ENCODE measurements at places on chromosomes 16 and 17.

GRCh38 chr17:6683081-6683684, 30.0 kb downstream of the SLC13A5 start:
- no peak for DNase-seq

DNA sequence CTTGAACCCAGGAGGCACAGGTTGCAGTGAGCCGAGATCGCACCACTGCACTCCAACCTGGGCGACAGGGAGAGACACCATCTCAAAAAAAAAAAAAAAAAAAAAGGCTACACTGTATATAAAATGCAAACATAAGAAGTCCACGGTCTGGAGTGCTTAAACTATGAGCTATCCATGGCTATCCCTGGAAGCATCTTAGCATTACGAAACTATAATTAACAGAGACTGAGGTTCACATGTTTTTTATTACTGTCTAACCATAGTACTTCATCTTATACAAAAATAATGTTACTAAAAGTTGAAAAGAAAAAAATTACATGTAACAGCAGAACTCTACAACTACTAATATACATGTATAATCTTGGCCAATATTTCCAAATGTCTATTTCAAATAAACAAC, 32.8 kb downstream of the HELZ start:
- no peak for DNase-seq

DNA sequence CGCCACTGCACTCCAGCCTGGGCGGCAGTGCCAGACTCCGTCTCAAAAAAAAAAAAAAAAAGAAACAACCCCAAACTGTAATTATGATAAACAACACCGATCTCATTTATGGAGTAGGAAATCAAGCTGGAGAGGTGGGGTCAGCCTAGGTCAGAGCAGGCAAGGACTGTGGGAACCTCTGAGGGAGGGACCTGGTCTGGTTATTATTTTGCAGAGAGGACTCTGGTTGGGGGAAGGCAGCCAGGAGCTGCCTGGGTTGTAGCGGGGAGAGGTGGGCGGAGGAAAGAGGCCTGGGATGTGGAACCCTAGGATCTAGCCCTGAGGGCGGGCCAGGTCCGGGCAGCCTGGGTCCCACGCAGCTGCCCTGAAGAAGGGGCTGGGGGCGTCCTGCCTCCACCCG, 10.9 kb upstream of the HS3ST6 start:
- DNase-seq, result peak; percentile 16

DNA sequence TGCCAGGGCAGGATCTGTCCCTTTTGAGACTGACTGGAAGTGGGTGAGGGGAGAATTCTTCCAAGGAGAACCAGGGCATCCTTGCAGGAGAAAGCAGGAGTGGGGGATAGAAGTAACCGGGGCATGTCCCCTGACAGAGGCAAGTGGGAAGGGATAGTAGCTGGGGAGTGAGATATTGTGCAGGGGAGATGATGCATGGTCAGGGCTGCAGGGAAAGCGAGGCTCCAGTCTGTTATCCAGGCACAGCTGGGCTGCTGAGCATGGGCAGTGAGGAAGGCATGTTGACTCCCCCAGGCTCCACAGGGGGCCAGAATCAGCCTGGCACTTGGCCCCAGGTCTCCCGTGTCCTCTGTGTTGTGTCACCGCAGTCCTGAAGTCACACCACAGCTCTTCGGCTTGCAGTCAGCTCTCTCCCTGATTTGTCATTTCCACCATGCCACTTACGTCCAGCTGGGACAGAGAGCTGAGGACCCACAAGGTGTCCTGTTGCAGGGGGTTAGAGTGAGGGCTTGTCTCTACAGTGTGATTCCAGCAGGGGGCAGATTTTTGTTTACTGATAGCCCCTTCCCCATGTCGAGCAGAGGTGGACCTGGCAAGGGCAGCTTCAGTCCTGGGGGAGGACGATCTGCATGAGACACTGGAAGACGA, 40.9 kb downstream of the B9D1 start:
- DNase-seq, result no peak

DNA sequence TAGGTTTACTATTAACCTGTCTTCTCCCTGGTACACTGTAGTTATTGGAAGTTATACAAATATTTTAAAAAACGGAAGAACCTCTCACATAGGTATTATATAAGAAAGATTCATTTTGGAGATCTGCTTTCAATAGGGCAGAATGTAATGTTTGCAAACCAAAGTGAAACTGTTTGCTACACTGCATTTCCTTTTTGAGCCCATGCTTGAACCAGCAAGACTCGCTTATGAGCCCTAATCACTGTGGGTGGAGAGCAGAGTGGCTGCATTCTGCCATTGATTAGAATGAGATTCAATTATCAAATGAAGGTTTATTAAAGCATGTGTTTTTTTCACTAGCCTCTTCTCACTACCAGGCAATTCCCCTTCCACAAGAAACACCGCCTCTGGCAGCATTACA, 589.7 kb downstream of the CDH11 start:
- no peak for DNase-seq

- no peak for DNase-seq
These were observed 827.6 kb upstream of the KIF2B start for GRCh38 chr17:52995147-52995546.

DNA sequence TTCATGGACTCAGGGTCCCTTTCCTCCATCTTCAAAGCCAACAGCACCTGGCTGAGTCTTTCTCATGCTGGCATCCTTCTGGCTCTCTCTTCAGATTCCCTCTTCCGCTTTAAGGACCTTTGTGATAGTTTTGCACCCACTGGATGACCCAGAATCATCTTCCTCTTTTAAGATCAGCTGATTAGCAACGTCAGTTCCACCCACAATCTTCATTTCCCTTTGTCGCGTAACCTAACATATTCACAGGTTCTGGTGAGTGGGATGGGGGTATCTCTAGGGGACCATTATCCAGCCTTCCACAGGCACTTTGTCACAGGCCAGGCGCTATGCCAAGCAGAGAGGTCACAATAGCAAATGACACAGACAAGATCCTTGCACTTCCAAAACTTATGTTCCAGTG, 593.8 kb downstream of the MAF start:
- no peak for DNase-seq

DNA sequence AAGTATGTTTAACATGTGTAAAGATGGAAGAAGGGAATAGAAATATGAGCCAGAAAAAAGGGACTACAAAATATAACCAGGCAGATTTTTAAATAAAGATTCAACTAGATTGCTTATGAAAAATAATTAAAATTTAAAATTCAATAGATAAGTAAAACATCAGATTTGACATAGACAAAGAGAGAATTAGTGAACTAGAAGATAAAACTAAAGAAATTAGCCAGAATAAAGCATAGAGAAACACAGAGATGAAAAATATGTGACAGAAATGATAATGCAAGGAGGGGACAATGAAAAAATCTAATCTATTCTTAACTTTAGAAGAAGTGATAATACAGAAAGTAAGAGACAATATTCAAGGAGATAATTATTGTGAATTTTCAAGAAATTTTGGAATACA, 222.6 kb upstream of the PMFBP1 start:
- no peak for DNase-seq

DNA sequence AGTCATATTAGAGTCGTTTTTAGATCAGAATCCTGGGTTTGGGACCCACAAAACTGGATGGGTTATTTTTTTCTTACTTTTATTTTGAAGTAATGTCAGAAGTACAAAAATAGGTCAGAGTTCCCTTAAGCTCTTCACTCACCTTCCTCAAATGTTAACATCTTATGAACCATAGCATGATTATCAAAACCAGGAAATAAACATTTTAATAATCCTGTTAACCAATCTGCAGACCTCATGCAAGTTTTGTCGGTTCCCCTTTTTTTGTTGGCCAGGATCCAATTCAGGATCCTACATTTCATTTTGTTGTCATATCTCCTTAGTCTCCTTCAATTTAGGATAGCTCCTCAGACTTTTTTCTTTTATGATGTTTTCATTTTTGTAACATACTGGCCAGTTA, 162.0 kb downstream of the CHD9 start:
- DNase-seq, result no peak

DNA sequence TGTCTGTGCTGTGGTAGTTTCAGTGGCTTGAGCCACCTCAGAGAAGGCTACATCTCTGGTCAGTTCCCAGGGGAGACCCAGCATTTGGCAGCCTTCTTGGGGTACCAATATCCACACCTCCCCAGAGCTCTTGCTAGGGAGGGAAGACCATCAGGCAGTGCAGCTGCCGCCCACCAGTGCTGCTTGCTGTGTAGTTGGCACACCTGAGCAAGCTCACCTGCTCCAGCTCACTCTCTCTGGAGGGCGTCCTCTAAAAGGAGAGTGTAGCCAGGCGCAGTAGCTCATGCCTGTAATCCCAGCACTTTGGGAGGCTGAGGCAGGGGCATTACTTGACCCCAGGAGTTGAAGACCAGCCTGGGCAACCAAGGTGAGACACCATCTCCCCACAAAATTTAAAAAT, 29.8 kb downstream of the CDIP1 start:
- DNase-seq, result no peak

DNA sequence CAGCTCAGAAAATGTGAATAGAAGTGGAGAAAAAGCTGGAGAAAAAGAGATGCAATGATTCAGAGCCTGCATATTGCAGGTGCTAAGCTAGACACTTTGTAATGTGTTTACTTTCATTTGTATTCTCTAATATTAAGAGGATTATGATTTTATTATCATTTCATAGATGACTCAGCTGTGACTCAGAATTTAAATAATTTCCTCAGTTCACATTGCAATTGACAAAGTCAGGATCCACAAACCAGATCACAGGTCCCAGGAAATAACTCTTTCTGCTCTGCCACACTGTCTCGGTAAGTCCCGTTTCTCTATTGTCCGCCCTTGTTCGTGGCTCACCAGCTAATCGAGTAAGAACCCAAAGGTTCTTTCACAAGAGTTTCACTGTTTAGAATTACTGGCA, 235.4 kb upstream of the MON1B start:
- DNase-seq, result no peak

DNA sequence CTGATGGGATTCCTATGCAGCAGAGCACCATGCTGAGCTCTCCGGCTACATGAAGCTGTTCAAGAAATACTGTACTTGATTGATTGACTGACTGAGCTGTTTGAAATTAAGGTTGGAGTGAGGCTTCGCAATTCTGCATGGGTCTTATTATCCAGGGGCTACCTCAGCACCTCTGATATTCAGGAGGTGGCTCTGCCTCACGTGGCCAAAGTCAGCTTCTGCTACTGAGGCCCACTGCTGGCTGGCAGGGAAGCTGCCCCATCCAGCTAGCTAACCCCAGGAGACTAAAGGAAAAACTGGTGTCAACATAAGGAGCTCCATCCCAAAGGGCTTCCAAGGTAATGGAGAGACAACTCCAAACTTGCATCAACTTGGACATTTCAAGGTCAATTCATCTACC, 66.2 kb upstream of the TRAP1 start:
- no peak for DNase-seq

DNA sequence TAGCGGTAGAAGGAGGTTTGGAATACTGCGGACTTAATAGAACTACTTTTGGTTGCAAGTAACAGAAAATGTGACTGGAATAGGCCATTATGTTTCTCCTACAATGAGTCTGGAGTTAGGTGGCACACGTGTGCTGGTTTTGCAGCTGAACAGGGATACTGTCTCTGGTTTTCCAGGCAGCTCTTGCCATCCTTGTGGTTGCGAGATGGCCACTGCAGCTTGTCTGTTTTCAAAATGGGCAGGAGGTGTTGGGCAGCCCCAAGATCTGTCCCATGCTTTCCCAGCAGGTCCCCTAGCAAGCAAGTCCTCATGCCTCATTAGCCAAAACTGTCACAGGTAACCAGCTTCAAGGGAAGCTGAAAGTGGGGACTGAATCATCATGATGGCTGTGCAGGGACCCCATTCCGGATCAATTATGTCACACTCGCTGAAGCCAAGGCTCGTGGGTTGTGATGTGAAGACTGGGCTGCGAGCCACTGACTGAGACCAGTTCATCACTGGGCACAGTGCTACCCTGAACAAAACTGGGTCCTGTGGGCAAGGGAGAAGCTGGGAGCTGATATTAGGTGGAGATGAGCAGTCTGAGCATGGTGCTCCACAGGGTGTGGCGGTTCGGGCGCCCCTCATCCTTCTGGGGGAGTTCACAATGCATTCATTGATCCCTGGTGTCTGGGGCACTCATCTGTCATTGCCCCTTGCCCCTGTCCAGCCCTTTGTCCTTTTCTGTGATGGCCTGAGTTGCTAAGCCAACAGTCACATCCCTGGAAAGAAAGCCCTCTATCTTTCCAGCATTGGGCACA, 82.1 kb downstream of the KSR1 start:
- no peak for DNase-seq

DNA sequence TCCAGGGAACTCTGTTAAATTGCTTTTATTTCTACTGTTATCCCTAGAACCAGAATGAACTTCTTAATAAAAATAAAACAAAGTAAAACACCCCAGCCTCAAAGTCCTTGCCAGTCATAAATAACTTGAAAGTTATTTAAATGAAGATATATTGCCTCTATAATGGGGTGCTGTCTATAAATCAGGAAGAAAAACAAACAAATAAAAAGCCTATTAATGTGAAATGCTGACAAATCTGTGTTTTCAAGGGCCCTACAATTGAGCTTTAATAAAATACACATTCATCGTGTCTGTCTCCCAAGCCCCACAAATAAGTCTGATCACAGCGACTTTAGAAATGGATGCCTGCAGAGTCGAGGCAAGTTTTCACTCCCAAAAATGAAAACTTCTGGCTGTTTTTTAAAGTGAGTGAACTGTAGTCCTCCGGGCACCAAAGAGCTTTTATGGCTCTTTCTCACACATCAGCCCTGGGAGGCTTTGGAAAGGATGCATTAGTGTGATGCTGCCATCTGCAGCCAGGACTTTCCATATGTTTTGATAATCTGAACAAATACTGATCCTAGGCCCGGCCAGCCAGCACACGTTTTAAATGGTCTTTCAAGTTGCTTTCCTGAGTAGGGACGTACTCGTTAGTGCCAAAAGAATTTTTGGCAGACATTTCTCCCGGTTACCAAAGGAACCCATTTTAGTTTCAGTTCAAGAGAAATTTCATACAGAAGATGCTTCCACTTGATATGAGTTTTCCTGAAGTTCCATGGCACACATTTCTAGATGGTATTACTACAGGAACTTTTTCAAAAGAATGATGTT, 16.3 kb downstream of the NACA2 start:
- no peak for DNase-seq

DNA sequence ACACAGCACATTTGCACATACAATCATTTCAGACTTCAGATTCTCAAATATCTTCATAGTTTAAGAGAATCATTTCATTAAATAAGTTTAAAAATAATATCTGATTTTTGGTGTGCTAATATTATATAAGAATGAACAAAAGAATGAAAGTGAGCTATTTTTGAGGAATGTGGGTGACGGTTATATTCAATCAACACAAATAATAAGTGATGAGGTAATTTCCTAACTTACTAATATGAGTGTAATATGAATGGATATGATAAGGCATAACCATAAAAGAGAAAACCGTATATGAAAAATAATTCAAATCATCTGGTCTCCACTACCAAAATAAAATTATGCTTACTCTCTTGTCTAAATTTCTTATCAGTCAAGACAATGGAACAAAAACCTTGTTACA, 68.4 kb upstream of the NACA2 start:
- no peak for DNase-seq

- DNase-seq, result no peak
These were observed 26.5 kb upstream of the GSG1L start for GRCh38 chr16:28089992-28090365.

Measured in activated T-cell treated with anti-CD3 and anti-CD28 coated beads, Interleukin-2, amount 50 U/mL, for 72 hours (primary cell).